ENCODE measurements at places on chromosomes 5 and 9. TPM values are rescaled to one million over a fixed set of nuclear protein-coding genes. Genes with fewer than 3 reads are reported as not detected.

Gene FIBCD1
- total RNA-seq: 5.6 TPM

Gene SLU7
- total RNA-seq: 44.8 TPM

Gene CA9
- not detected for total RNA-seq

Gene ACTL7A
- total RNA-seq: not detected
